Immature natural killer cell (primary cell): ENCODE measurements at places on chromosomes 3 and 15.

- DNase-seq: no peak
Measured at GRCh38 chr15:85941186-85941855, 138.3 kb upstream of the AGBL1 start.

DNA sequence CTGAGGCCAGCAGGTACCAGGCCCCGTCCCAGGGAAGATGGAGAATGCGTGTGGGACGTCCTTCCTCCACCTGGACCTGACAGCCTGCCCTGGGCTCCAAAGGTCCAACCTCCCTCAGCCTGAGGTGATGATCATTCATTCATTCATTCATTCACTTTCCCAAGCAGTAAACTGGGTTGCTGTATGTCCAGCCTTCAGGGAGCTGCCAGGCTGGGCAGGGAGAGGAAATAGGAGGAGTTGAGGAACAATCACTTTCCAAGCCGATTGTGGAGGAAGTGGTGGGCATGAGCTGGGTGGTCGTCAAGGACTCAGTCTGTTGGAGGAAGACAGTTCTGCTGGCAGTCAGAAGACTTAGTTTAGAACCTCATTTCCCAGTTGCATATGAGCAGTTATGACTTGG lies 10.2 kb upstream of the CCDC33 start:
- DNase-seq: no peak

GRCh38 chr15:32861761-32862160 lies 144.0 kb downstream of the GREM1 start:
- no peak for DNase-seq

- no peak for DNase-seq
Measured at GRCh38 chr3:128168836-128169235, 15.6 kb downstream of the EEFSEC start.

- DNase-seq: peak; percentile 83
Measured at GRCh38 chr15:42608110-42608531, 32.7 kb downstream of the STARD9 start.
